ENCODE measurements at places on chromosomes 5 and 9.

GRCh38 chr9:111783424-111783823 lies 11.3 kb downstream of the SHOC1 start:
- no peak for DNase-seq

GRCh38 chr9:77752554-77752953 lies 104.4 kb upstream of the GNA14 start:
- DNase-seq: no peak

DNA sequence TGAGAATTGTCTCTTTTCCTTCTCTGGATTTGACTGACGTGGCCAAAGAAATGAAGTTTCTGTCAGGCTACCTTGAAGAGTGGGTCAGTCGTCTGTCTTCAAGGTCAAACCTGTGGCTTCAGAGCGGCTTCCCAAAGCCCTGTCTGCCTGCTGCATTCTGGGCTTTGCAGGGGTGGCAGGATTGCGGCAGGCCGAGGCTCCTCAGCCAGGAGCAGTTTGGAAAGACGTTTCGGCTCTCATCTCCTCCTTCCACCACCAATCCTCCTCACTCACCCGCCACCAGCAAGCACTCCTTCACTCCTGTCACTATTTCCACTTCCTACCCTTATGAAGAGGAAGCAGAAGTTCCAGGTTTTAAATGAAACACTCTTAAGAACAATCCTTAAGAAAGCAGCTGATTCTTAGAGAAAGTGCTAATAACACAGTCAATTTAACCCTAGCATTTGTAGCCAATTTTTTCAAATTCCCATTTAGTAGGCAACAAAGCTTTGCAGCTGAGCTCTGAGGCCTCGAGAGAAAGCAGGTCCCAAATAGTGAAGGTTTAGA lies 351.7 kb downstream of the ZNF608 start:
- no peak for DNase-seq

GRCh38 chr5:56262279-56262678 lies 29.1 kb upstream of the ANKRD55 start:
- DNase-seq: no peak

DNA sequence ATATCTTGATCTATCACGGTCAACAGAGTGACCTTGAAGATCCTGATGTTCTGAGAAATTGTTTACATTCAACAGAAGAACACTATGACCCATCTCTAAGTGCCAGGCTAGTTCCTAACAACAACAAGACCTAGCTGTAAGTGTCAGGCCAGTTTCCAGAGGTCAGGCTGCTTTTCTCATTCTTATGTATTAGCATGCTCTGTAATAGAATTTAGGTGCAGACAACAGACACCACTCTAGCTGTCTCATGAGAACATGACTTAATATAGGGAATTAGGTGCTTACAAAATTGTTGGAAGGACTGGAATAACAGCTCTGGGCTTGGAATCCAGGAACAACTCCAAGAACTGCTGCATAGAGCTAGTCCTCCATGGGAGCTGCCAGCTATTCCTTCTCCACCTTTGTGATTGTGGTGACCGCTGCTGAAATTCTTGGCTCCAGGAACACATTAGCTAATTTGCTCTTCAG lies 138.7 kb downstream of the SNX18 start:
- DNase-seq: no peak

DNA sequence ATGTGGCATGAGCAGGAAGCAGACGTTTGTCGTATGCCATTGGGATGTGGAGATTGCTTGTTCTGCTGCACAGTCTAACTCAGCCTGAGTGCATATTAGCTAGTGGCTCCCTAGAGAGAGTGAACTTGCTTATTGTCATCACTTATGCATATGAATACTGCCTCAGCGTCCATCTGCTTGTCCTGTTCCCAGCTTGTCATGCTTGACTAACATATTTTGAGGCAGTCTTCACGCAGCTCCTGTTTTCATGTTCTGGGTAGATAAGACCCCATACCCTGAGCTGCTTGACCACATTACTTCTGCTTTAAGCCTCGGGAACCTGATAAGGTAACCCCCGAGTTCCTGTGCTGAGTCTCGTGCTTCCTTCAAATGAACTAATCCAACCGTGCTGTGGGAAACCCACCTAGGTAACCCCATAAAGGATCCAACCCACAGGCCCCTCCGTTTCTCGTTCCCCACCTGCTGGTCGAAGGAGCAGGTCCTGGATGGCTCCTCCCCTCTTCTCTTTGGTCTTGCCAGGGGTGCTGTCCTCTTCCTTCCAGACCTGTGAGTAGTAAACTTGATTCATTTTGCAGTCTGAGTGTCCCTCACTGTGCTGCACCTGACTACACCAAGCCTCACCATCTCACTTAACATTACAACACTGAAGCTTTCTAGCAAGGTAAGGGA lies 25.0 kb downstream of the ANKRD33B start:
- DNase-seq: no peak
